ENCODE measurements at places on chromosomes 2 and 18. TPM values are rescaled to one million over a fixed set of nuclear protein-coding genes. Genes with fewer than 3 reads are reported as not detected.

The RAX gene
- total RNA-seq, result not detected

The TFCP2L1 gene
- not detected for total RNA-seq

The MARCHF4 gene
- 0.26 TPM for total RNA-seq

The PLCD4 gene
- total RNA-seq, result 10.7 TPM
